ENCODE measurements at places on chromosomes 3 and 15.
A peak's percentile ranks its signal among the peaks of the same experiment; 100 is the strongest.

- no peak for DNase-seq
Observed at GRCh38 chr3:156174229-156174847, 54.0 kb downstream of the KCNAB1 start.

- DNase-seq, result no peak
Observed at GRCh38 chr3:107829185-107829584, 261.6 kb downstream of the CD47 start.

DNA sequence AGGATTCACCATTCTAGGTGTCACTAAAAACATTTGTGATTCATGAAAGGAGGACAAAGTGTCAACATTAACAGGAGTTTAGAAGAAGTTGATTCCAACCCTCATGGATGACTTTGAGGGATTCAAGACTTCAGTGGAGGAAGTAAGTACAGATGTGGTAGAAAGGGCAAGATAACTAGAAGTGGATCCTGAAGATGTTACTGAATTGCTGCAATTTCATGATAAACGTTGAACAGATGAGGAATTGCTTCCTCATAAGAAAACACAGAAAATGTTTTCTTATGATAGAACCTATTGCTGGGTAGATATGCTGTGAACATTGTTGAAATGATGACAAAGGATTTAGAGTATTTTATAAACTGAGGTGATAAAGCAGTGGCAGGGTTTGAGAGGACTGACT is 23.5 kb upstream of the ATP2C1 start:
- DNase-seq, result no peak

- no peak for DNase-seq
Observed at GRCh38 chr15:31042751-31043150, 51.3 kb upstream of the MTMR10 start.

GRCh38 chr15:63553388-63553791 is 43.8 kb upstream of the FBXL22 start:
- no peak for DNase-seq

DNA sequence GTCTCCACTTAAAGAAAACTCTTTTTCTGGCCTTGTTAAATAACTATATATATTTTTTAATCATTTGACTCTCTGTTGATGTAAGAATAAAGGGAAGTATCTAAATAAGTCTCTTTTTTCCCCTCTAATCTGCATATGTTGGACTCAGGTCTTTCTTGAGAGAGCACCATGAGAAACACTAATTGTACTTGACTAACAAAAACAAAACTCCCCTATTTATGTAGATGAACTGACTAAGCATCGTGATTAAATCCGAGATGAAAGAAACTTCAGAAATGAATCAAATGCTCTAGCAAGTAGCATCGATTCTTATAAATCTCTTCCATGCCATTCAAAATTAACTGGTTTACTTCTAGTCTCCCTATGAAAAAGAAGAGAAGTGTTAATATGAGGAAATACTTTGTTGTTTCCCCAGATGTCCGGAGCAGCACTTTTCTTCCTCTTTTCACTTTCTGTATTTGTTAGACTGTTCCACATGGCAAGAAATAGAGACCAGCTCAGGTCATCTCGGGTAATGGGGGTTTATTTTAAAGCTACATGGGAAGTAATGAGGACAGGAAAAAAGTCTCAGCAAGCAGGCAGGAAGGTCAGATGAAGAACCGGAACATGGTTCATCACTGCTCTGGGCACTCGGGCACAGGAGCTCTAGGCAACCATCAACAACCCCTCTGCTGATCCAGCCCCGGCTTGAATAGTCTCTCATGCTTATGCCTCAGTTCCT is 288.3 kb downstream of the CNTN6 start:
- DNase-seq, result no peak

DNA sequence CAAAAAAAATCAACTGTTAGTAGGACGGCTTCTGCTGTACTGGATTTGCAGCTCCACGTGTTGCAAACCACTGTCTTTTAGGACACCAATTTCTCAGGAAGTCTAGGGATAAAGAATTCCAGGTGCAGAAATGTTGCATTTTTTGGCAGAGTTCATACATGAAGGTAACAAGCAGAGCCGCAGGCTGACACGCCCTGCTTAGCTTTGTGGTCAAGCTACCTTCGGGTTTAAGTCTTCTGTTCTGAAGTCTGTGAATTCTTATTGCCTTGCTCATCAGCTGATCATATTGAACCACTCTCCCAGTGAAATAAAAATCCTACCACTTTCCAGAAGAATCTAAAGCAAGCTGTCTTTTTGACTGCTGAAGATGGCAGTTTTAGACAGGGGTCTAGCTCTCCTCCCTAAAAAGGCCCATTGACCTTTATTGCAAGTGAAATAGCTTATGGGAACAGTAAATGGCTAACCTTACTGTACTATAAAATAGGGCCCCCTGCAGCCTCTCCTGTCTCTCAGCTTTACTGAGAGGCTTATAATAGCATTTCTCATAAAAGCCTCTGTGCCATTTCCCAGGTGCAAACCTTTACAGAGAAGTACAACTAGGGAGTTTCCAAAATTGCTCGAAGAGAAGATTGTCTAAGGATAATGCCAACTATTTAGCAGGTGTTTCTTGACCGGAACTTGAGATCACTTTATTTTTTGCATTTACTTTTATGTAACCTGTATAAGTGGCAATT is 262.2 kb upstream of the IL12A start:
- DNase-seq, result no peak

GRCh38 chr3:170424879-170425278 is 6.2 kb downstream of the CLDN11 start:
- DNase-seq, result no peak

DNA sequence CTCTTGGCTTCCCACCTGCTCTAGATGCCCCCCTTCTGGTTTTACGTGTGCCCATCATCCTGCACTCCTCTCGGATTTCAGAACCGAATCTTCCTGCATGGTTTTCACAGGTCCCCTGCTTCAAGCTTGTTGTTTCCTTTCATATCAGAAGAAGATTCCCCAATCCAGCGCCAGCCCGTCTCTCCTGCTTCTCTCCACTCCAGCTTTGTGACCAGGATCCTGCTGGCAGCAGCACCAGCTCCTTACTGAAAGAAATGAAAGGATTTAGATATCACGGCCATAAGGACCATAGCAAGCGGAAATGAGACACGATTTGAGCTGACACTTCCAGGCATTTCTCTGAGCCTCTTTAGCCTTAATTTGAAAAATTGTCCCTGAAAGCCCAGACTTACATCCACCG is 180.3 kb upstream of the UBE3A start:
- DNase-seq, result no peak

GRCh38 chr3:39291903-39292329 is 12.1 kb upstream of the CX3CR1 start:
- DNase-seq, result peak; percentile 50

DNA sequence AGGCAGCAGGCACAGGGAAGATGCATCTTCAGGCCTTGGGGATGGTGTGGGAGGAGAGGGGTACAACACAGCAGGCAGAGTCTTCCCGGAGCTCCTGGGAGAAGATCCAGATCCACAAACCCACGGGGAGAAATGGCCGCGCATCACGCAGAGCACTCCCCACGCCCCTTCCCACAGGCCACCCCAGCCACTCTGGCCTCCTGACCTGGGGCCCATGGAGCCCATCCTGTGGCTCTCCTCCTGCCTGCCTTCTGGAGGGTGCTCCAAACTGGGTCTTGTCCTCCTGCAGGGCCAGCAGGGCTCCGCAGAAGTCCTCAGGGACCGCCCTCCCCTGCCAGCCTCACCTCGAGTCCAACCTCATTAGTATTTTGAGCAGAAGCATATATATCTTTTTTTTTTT is 17.9 kb downstream of the CORO2B start:
- DNase-seq, result no peak

DNA sequence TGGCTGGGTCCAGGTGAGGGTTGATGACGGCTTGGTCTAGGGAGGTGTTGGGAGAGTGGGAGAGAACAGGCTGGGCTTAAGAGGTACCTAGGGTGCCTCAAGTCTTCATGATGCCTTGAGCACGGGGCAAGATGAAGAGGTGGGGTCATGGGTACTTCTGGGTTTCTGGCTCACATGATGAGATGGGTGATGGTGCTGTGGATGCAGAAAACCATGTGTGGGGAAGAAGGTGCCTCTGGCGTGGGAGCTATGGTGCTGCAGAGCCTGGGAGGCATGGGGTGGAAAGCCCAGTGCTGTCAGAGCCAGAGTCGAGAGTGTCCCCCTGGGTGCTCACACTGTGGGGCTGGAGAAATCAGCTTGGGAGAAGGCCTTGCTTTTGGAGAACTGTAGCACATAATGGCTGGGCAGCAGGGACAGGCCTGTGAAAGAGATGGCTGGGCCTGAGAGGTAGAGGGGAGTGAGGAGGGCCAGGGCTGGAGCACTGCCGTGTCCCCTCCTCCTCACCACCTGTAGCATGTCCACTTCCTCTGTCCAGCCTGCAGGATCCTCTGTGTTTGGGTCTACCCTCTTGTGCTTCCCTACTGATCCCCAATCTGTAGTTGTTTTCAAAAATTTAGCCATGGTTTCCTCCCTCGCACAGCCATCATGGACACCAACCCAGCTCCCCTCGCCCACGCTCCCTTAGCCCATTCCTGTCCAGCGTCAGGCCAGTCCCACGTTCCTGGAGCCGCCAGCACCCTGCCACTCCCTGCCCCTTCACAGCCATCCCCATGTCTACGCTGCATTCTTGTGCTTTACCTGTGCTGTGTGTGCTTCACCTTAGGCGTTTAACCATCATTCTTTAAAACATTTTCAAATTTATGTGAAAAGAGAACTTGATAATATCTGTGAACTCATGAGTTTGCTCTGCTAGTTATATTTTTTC is 132.0 kb downstream of the EEFSEC start:
- no peak for DNase-seq

DNA sequence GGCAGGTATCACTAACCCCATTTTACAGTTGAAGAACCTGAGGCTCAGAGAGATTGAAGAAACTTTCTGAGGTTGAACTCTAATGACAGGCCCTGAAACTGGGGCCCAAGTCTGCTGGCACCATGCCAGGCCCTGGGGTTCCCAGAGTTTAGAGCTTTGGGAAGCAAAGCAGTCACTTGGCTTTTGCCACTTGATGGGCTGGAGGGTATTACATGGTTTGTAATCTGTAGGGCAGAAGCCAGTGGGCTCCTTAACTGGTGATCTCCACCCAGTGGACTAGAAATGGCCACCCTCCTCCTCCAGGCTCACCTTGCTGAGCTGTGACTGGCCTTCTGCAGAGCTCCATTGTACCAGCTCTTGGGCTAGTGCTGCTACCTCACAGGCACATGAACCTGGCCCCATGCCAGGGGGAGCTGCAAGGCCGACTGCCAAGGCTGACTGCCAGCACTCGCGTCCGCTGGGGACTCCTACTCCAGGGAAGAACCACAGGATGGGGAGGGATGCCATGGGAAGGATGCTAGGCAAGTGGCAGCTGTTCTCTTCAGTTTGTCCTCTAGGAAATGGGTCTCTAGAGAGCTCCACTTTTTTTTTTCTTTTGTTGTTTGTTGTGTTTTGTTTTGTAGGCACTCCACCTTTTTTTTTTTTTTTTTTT is 104.8 kb downstream of the ETFA start:
- no peak for DNase-seq

DNA sequence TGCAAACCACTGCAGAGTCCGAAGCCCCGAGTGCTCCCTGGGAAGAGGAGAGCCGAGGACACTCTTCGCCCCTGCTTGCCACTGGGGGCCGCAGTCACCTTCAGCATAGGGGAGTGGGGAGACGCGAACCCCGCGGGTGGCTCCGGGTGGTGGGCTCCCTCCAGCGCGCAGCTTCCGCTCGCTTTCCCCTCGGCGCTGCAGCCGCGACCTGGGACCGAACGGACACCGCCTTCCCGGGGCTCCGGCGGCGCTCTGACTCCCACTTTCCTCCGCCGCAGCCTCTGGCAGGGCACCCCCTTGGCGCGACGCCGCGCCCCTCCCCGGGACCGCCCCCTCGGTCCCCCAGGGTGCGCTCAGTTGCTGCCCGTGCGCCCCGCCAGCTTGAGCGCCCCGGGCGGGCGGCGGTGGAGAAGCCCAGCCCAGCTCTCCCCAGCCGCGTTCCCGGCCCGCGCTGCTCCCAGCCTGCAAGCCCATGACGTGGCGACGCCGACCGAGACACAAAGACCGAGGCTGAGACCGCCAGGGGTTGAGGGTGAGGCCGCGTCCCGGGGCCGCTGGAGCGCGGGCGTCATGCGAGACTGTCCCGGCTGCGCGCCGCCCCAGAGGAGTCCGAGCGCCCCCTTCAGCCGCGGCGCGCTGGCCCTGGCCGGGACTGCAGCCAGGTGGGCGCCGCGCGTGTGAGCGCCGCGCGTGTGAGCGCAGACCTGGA is at the start of gene MINAR1:
TSS of gene MINAR1 (plus strand) at position 701 of the 709 bp plus-strand sequence. CDS start 23,812 bp downstream, outside the sequence.
- DNase-seq, result no peak

DNA sequence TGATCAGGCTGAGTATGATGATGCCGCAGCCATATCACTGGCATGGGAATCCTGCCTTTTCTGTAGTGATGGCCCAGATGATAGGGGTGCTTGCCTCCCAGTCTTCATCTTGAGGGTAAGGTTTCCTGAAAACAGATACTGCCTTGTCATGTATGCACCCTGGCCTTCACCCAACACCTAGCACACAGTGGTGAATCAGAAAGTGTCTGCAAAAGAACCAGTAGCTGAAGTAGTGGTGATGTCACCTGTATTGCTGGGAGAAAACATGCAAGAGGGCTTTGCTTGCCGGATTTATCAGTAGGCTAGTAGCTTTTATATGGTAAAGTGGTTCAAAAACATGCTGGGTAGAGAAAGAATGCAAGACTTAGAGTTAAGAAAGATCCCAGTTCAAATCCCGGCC is 419.8 kb upstream of the WNT5A start:
- DNase-seq, result no peak

GRCh38 chr15:67150023-67150860 is 84.8 kb downstream of the SMAD3 start:
- no peak for DNase-seq

DNA sequence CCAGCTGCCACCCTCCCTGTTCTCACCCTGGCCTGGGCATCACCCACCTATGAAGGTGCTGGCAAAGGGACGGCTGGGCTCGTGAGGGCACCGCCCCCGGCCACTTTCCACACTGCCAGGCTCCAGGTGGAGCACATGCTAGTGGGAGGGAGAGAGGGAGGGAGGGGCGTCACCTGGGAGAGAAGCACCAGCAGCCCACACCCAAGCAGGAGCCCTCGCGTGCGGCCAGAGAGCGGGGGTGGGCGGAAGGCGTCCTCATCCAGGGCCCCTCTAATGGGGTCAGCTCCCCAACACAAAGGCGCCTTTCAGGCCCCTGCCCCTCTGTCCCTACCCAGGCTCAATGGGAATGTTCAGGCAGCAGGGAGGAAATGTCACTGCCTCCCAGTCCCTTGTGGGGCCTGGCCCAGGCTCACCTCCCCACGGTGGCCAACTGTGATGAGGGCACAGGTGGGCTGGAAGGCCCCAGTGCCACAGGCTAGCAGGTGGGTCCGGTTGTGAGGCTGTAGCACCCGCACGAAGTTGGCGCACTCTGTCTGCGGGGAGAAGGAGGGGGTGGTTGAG is 3.1 kb downstream of the SEMA3G start:
- DNase-seq, result no peak
